ENCODE measurements at places on chromosomes 16 and 17.

- DNase-seq, result no peak
Measured at GRCh38 chr17:50272246-50272645, 2.0 kb upstream of the TMEM92 start.

- no peak for DNase-seq
Measured at GRCh38 chr17:14506364-14506763, 205.5 kb downstream of the HS3ST3B1 start.

GRCh38 chr17:9729735-9730420 is 61.5 kb downstream of the DHRS7C start:
- no peak for DNase-seq

- DNase-seq, result no peak
Measured at GRCh38 chr17:36837195-36837938, 99.9 kb upstream of the LHX1 start.

DNA sequence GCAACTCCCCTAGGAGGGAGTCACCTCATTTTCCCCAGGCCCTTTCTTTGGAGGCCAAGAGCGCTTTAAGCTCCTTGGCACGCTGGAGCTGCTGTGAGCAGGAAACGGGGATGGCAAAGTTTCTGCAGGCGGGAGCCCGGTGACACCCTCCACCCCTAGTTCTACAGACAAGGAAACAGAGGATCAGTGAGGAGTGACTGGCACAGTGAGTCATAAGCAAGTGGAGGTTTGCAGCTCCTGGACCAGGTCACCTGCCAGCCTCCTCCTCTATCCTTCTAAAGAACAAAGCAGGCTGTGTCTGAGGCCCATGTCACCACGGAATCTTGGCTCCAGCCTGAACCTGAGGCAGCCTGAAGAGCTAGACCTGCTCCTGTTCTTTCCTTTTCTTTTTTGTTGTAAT is 141.9 kb downstream of the TMEM132E start:
- DNase-seq, result no peak

GRCh38 chr17:52604105-52604504 is 445.6 kb upstream of the CA10 start:
- DNase-seq, result no peak

DNA sequence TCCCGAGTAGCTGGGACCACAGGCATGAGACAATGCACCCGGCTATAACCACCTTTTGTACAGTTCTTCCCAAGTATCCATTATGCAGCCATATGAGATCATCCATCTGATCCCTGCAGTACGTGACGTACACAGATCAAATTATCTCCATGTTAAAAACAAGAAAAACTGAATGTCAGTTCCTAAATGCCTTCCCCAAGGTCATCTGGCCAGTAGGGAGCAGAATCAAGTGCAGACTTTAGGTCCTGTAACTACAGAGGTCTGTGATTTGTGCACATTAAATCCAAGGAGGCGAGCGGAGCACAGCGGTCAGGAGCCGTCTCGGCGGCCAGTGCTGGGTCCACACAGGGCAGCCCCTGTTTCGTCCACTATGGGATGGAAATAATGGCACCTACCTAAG is 23.7 kb downstream of the ZCCHC14 start:
- DNase-seq, result no peak

GRCh38 chr17:4412933-4413831 is 20.6 kb upstream of the SPNS3 start:
- peak; percentile 88 for DNase-seq

DNA sequence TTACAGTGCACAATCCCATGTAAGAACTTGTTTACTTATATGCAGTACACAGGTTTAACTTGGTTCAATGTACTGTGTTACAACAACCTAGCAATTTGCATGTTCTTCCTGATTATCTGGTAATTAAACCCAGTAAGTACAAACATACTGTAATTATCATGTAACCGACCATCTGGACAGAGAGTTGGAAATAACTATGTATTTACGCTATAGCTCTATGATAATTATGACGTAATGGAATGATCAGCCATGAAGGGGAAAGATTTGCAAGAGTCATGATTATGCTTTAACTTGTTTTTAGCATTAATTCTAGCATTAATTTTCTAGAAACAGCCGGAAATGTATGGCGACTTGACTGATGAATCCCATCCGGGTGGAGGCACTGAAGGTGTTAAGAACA is 74.8 kb upstream of the SALL1 start:
- no peak for DNase-seq

DNA sequence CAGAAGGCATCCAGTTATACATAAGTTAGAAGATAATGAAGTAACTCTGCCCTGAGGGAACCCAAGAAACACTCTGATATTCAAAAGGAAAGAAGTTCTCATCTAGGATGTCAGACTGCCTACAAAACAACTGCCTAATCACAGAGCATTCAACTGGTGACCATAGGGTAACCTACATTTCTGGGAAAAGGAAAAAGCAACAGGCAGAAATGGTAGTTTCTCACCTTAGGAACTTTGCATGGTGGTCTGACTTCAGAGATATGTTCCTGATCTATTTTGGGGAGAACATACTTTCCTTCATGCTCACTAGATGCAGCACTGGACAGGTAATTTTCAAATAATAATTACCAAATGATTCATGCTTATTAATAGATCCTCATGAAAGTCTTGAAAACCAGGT is 16.5 kb downstream of the RNF43 start:
- no peak for DNase-seq

GRCh38 chr16:57062329-57062728 is 30.1 kb upstream of the CPNE2 start:
- DNase-seq, result peak; percentile 57

GRCh38 chr17:82097184-82097918 is 685 bp downstream of the FASN start:
- no peak for DNase-seq
